Upper lobe of right lung (tissue), 1 donor: ENCODE measurements at places on chromosomes 12 and 14.

DNA sequence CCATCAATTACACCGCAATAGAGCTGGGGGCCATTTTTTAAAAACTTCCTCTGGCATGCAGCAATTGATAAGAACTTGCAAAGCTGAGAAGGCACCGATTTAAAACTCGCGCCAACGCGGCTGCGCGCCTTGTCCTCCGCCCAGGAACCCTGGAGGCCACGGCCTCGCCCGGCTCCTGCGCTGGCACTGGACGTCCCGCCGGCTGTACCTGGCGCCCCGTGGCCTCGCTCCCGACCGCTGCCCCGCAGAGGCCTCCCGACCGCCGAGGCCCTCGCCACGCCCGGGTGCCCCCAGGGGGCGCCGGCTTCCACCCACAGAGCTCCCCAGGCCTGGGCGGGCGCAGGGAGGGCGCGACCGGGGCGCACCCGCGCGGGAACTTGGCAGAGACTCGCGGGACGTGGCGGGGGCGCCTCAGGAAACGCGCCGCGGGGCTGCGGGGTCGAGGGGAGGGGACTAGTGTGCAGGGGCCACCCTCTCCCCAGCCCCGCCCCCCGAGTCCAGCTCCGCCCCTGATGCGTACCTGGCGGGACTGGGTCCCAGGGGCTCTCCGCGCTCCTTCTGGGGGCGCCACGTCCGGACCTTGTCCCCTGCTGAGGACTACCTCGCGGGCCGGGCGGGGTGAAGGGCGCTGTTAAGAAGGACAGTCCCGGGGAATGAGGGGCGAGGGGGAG lies 65.7 kb downstream of the TNFAIP2 start:
- DNase-seq = peak; percentile 67

GRCh38 chr14:71395151-71395604 lies 487.9 kb downstream of the PCNX1 start:
- DNase-seq = no peak

GRCh38 chr12:107564946-107565345 lies 120.7 kb upstream of the PWP1 start:
- DNase-seq = no peak

DNA sequence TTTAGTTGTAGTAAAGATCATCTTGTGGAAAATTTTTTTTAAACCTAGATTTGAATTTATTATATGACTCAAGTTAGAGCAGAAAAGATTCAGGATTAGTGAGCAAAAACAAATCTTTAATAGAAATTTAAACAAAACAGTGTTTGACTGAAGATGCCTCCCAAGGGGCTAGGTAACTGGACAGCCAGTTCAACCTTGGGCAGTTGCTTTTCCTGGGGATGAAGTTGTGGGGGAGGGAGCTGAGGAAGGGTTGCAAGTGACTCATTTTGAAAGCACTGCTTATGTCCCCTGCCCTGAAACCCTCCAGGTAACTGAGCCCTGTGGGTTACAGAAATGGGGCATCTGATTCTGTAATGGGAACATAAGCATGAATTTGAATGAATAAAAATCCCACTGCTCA lies 13.1 kb downstream of the CFAP54 start:
- DNase-seq = no peak

- DNase-seq = no peak
Observed at GRCh38 chr12:32312049-32312670, 87.2 kb upstream of the FGD4 start.

DNA sequence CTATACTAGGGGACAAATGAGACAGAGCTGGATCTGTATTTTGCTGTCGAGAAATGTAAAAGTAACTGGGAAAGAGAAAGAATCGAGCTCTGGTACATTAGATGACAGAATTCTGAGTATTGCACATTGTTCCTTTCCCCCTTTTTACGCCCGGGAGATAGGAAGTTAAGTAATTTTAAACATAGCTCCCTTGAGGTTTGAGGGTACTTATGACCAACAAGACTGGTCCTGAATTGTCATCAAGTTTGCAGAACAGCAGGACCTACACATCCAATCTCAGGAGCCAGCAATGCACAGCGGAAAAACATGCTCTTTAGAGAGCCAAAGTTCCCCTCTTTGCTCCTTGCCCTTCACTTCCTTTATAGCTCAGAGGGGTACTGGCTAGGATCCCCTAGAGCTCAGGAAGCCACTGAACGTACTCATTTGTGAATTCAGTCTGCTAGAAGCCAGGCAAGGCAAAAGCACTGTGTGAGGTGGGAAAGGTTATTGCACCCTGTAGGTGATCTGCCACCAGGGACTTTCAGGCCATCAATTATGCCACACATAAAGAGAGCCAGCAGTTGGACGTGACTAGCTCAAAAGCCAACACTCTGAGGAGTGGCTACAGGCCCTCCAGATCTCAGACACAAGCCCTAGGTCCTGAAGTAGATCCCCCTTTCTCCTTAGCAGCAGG lies 333.8 kb downstream of the KCNH5 start:
- no peak for DNase-seq

DNA sequence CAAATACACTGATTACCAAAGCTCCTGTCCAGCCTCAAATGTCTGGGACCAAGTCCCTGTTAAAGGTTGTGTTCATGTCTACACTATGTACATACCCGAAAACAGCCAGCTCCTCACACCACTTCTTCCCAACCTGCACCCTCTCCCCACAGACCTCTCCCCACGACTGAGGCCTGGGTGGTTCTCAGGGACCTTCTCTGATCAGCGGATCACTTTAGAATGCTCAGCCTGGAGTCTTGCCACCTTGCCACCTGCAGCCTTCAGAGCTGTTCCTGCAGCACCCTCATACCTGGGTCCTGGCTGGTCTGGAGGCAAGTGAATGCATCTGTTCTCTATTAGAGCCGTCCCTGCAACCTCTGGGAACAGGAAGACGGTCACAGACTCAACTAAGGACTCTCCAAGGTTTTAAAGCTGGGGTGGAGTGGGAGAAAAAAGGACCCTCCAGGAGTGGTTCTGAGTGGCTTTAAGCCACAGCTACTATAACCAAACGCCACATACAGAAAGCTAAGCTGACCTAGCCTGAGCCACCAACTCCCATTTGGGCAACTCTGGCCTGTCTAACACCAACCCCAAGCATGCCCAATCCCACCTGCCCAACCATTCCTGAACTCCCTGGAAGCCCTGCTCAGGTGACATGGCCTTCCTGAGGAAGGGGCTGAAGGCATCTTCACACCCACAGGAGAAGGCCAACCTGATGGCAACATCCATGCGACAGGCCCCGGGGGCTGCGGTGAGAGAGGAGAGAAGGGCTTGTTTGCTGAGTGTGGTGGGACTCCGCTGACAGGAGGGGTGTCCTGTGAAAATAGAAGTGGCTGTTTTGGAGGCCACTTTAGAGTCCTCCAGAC lies 8.6 kb downstream of the KRT2 start:
- DNase-seq = no peak

DNA sequence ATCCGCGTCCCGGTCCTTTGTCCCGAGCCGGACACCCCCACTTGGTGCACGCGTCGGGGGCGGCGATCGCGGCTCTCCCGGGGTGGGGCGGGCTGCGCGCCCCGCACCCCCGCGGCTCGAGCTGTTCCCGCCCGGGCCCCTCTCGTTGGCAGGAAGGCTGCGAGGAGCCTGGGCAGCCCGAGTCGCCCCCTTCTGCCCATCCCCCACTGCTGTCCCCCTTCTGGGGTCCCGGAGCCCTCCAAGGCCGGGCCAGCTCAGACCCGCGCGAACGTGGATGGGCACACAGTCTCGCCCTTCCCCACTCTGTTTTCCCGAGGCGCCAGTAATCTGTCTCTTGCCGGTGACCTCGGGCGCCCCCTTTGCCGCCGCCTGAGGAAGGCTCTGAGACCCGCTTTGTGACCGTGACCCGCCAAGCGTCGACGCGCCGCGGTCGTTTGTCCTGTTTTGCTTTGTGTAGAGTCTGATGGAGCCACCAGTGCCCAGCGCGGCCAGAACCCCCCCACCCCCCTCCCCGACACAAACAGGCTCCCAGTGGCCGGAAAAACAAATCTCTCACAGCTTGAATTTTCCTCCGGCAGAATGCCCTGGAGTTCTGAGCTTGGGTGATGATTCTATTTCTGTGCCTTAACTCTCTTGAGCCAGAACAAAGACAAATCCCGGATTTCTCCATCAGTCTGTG lies 610 bp downstream of the C14orf132 start:
- peak; percentile 73 for DNase-seq

GRCh38 chr12:121939992-121940766 lies 21.8 kb downstream of the CFAP251 start:
- DNase-seq = no peak

- DNase-seq = peak; percentile 76
Observed at GRCh38 chr12:2395354-2395977, 342.7 kb downstream of the CACNA1C start.

- peak; percentile 86 for DNase-seq
Observed at GRCh38 chr12:49225576-49226166, 36.8 kb upstream of the TUBA1A start.

DNA sequence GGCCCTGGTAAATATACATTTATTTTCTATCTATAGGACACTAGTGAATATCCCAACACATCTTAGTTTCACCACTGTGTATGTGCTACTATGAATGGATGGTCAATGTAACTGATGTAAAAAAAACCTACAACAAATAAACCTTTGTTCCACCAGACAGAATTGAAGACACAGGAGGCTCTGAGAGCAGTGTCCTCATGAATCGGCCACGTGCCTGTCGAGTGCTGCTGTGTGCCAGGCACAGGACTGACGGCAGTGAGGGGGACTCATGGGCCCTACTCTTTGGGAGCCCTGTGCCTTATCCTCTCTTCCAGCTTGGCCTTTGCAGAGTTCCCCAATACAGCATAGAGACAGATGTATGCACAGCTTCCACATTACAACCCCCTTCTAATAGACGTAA lies 18.2 kb downstream of the CINP start:
- no peak for DNase-seq

DNA sequence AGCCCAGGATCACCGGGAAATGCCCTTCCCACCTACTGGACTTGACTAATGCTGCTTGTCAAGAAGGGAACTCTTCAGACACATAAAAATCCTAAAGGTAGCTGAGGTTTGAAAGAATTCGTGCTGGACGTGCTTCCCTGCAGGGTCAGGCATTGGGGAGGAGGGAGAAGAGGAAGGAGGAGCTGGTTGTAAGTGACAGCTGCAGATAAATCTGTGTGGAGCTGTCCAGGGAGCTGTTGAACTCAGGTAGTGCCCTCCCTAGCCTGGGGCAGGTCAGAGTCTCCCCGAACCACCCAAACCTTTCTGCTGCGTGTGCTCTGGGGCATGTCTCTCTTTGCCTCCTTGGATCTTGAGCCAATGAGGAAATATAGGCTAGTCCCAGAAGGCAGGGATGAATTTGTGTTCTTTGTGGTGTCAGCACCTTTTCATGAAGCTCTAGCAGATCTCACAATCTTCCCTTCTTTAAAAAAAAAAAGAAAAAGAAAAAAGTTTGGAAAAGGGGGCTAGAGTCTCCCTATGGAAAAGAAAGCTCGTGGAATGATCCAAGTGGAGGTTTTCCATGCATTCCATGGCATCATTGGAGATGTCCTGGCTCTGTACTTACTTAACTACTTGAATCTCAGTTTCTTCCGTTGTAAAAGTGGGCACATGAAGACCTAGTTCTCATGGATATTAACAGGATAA lies 23.6 kb upstream of the FOS start:
- DNase-seq = peak; percentile 17

DNA sequence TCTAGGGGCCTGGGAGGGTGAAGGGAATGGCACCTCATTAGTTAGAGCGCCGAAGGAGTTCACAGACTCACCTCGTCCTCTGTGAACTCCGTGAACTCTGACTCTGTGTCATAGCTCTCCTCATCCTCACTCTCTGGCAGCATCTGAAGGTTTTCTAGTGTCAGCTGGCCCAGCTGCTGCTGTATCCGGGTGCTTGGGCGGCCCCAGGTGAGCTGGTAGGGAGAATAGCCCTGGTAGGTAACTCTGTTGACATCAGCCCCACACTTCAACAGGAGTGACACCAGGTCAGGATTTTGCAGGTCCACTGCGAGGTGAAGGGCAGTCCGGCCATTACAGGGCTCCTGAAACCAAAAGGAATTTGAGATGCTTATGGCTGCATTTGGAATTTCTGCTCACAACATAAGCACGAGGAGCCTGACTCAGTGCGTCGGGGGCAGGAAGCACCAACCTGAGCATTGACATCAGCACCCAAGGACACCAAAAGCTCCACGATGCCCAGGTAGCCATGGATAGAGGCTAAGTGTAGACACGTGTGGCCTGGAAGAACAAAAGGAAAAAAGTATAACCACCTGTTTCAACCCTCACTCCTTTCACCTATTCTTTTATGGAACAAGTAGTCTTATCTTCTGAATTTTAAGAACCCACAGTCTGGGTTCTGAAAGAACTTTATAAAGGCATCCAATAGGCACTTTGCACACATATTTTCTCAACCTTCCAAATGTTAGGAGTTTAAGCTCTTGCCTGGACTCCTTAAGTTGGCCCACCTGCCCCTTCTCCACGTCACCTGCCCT lies 2.0 kb downstream of the NFKBIA start:
- no peak for DNase-seq

GRCh38 chr14:87278415-87278814 lies 714.6 kb downstream of the GALC start:
- no peak for DNase-seq

- peak; percentile 32 for DNase-seq
Observed at GRCh38 chr12:131050463-131051154, 96.9 kb downstream of the ADGRD1 start.

DNA sequence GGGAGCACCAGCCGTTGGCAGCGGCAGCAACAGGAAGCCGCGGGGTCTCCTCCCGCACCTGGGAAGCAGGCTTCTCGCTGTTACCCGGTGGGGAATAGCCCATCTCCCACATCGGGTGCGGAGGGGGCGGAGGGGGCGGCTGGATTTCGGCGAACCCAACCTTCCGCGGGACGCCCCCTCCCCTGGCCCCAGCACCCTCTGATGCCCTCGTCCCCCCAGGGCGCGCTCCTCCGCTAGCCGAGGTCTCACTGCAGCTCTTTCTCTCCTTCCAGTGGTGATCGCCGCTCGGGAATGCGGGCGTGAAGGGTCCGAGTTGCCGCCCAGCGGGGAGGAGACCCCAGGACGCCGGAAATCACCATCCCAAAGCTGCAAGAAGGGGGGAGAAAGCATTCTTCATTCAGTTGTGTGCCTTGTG lies 303 bp downstream of the SAMD4A start:
- DNase-seq = no peak

DNA sequence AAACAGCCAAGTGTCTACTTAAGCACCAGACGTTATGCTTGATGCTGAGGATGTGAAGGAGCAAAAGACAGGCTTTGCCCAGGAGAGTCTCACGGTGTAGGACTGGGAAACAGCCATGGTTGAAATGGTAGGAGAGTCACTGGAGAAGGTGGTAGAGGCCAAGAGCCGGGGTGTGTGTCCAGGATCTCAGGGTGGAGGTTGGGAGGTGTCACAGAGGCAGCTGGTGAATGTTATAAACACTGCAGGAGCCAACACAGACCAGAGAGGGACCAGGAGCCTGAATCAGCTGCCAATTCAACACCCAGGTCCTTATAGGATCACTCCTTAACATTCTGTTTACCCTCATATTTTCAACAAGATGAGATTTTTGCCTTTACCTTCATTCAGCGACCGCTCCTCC lies 7.5 kb downstream of the NID2 start:
- no peak for DNase-seq

GRCh38 chr12:95548056-95548538 lies 3.2 kb downstream of the USP44 start:
- DNase-seq = peak; percentile 74

DNA sequence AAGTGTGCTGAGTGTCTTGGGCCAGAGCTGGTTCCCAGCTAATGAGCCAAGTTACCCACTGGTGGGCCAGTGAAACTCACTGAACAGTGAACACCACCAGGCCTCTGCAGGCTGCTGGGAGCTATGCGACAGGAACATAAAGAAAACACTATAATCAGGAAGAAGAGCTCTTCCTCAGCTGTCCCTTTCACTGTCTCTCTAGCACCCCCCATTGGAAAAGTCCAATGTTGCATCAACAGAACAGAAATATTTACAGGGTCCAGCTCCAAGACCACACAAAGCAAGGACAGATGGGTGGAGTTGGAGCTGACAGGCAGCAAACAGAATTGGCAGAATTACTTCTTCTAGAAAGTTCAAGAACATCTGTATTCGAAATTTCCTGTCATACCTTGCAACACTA lies 903.6 kb upstream of the TMEM132C start:
- no peak for DNase-seq
